Stimulated activated naive CD8-positive, alpha-beta T cell treated with anti-CD3 and anti-CD28 coated beads, Interleukin-15, Interleukin-2, amounts not matched to agents 100 U/mL and 50 U/mL, for 24 hours (primary cell): ENCODE measurements at places on chromosomes 1 and 21.

GRCh38 chr1:41487126-41488039 lies 2.9 kb upstream of the EDN2 start:
- DNase-seq: no peak

- DNase-seq: no peak
Measured at GRCh38 chr1:78440381-78440793, 50.4 kb upstream of the PTGFR start.

- DNase-seq: no peak
Measured at GRCh38 chr1:164719676-164720439, 160.9 kb downstream of the PBX1 start.

GRCh38 chr1:58763214-58763613 lies 20.6 kb downstream of the JUN start:
- DNase-seq: no peak

GRCh38 chr1:39205781-39206464 lies 1.4 kb downstream of the MACF1 start:
- no peak for DNase-seq
